Neural crest cell (in vitro differentiated cells): ENCODE measurements at places on chromosomes 1 and 21. TPM values are rescaled to one million over a fixed set of nuclear protein-coding genes. Genes with fewer than 3 reads are reported as not detected.

- DNase-seq, result no peak
Measured at GRCh38 chr1:239732770-239733169, 346.4 kb downstream of the CHRM3 start.

DNA sequence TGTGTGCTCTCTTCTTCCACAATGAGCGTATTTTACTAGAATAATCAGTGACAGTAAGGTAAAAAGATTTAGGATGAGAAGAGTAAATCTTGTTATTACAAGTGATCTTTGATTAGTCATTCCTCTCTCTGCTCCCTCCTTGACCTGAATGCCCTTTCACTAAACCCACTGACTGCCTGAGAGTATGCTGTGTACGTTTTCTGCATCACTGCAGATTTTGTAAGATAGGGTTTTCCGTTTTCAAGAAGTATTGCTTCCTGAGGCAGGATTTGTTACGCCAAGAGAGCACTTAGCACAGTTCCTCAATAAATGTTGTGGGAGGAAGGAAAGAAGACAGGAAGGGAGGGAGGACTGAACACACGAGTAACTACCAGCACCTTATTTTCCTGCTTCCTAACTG, 7.7 kb upstream of the LAMB3 start:
- no peak for DNase-seq

DNA sequence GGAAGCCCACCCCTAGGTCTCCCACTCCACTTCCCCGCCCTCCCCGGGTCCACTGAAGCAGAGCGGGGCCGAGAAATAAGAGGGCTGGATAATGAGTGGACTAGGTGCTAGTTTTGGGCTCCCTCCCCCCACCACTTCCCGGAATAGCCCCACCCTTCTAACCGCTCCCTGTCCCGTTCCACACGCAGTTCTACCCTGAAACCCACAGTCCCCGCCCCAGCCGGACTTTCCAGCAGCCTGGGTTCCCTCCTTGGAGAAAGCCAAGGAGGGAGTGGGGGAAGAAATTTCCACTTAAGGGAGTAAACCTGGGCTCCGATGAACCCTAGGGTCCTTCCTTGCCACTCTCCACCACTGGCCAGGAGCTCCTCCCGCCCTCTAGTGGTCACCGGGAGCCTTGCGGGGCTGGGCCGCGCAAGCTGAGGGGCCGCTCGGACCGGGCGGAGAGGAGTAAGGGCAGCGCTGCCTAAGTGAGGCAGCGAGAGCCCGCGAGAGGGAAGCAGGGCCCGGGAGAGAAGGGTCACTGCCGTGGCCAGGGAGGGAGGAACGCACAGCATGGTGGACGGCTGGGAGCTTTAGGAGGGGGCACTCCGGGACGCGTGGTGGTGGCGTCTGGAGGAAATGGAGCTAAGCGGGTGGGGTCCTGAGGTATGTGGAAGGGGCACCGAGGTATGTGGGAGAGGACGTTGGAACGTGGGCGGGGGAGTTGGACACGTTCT, 14.3 kb downstream of the THBS3 start:
- DNase-seq, result peak; percentile 99

GRCh38 chr1:220564216-220564615, 36.3 kb downstream of the MARK1 start:
- no peak for DNase-seq

GRCh38 chr1:115910231-115910630, 66.1 kb upstream of the SLC22A15 start:
- DNase-seq, result no peak

DNA sequence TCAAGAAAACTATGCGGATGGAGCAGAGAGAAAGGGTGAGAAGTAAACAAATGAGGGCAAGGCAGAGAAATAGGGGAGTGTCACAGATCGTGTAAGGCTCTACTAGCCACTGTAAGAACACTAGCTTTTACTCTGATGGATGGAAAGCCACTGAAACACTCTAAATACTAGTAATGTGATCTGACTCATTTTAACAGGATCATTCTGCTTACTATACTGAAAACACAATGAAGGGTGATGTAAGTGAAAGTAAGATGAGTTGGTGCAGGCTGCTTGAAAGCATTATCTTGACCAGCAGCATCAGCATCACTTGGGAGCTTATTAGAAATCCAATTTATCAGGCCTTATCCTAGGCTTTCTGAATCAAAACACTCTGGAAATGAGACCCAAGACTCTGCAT, 32.7 kb downstream of the TUT4 start:
- DNase-seq, result no peak

DNA sequence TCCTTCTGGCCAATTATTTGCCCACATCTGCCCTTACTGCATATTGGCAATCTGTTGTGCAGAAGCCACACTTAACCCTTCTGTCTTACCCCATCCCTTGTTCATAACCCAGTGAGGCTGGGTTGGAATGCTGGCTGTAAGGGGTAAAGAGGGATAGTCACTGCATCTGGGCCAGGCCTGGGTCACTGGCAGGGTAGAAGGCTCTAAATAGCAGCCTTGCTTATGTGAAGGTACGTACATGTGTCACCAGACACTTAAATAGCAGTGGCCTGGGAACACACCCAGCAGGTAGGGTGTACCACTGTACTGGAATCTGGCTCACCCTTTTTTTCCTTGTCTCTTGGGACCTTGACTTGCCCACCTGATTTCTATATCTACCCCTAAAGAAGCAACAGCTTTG, 9.9 kb upstream of the TARS2 start:
- DNase-seq, result no peak

GRCh38 chr1:32077451-32077850, 4.7 kb downstream of the TMEM39B start:
- no peak for DNase-seq

- no peak for DNase-seq
Measured at GRCh38 chr1:165253818-165254254, 102.7 kb downstream of the LMX1A start.

DNA sequence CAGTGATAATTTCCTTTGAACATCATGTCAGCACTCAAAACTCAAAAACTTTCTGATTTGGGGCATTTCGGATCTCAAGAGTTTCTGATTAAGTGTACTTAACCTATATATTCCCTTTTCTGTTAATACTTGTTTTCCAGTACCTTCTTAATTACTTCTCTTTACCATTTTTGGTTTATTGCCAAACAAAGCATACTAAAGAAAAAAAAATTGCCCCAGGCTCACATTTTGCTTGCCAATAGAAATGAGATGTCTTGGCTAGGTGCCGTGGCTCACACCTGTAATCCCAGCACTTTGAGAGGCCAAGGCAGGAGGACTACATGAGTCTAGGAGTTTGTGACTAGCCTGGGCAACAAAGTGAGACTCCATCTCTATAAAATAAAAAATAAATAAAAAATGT, 4.8 kb downstream of the PSMD4 start:
- DNase-seq, result no peak

- DNase-seq, result no peak
Measured at GRCh38 chr1:165143437-165144065, 213.0 kb downstream of the LMX1A start.

GRCh38 chr1:161890574-161890973, 124.5 kb downstream of the ATF6 start:
- DNase-seq, result no peak

- DNase-seq, result no peak
Measured at GRCh38 chr1:214234635-214235025, 46.3 kb upstream of the SMYD2 start.

GRCh38 chr1:165383067-165383466, 26.6 kb upstream of the LMX1A start:
- no peak for DNase-seq

DNA sequence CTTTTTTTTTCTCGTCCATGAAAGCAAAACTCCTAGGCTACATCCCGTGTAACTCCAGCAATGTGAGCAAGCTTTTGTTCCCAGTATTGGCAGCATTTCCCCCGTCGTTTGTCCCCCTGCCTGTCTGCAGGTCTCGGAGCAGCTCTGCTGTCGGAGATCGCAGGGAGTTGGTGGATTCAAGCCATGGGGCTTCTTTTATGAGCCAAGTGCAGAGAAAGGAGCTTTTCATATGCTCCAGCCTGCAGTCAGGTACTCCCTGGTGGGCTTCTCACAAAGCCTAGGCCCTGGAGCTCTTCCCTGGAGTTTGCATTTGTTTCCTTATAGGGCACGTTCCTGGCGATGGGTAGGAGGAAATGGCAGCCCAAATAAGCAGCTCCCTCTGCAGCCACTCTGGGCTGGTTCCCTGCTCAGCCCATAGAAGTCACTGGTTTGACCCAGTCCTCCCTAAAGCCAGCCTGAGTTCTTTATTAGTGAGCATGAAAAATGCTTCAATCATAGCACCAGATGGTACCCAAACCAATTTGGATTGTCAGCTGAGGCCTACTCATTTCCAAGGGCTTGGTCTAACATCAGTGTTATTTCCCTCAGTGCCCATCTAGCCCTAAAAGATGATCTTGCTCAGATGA, 78.3 kb downstream of the NUF2 start:
- DNase-seq, result no peak

DNA sequence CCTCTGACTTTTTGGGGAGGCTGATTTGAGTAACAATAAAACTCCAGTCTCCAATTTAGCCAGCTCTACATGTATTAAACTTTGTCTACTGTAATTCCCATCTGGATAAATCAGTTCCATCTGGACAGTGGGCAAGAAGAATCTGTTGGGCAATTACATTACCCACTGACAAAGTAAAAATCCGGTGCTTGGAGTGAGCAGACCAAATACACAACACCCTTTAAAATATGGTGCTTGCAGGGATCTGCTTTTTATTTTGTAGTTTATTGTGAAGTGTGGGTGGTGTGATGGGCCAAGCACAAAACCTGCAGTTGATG, 8.9 kb upstream of the CD55 start:
- DNase-seq, result no peak

- DNase-seq, result no peak
Measured at GRCh38 chr1:1775327-1776226, 2.7 kb downstream of the NADK start.

- DNase-seq, result no peak
Measured at GRCh38 chr1:8332806-8333205, 14.9 kb downstream of the SLC45A1 start.

DNA sequence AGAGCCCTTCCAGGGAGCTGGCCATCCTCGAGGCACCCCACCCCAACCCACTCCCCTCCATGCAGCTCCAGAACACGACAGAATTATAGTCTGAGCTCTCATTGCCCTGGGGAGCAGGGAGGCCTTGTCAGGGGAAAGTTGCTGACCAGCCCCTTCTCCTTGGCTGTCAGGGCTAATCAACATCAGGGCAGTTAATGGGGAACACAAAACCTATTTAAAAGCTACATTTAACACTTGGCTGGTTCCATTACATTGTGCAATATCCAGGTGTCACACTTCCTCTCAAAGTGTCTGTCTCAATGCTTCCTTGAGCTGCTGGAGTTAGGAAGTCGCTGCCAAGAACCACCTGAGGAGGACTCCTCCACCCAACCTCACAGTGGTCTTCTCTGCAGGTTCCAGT, 111.8 kb upstream of the GRIK3 start:
- no peak for DNase-seq

- DNase-seq, result no peak
Measured at GRCh38 chr1:227900571-227901051, 47.1 kb downstream of the WNT9A start.

DNA sequence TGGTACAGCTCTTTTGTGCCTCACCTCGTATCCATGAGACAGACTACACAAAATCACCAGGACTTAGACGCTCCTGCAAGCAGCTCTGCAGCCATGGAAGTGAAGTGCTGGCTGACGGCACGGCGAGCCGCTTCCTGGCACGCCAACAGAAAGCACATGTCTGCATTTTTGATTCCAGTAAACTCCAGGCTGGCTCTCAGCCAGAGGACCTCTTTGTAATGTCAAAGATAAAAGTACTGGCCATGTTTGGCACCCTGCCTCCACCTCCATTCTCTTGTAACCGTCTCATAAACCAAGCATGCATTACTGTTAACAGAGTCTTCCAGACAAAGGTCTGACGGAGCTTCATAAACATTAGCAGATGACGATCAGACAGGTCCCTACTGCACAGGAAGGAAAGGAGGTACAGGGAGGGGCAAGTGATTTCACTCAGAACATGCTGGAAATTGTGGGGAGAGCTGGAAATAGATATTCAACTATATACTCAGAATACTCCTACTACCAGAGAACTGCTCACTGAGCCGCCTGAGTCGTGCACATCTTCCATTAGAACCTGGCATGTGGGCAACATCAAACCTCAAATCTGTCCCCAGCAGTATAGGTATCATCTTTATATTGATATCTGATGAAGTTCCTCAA, 632.0 kb downstream of the SMYD3 start:
- no peak for DNase-seq

- DNase-seq, result no peak
Measured at GRCh38 chr1:154619181-154619948, 11.4 kb upstream of the ADAR start.

Gene FCGR1A
- not detected in 2 replicates for total RNA-seq

Gene CROCC
- 52.6 and 54.1 TPM in 2 replicates for total RNA-seq

Gene PGLYRP3
- not detected in 2 replicates for total RNA-seq

Gene KRTAP6-3
- not detected in 2 replicates for total RNA-seq

Gene WDTC1
- 25.5 and 26.5 TPM in 2 replicates for total RNA-seq

Gene TMEM269
- total RNA-seq, result 0.70 and 0.91 TPM in 2 replicates

Gene ADORA1
- total RNA-seq, result 1.9 and 2.0 TPM in 2 replicates

Gene LIPI
- not detected in 2 replicates for total RNA-seq

Gene RASAL2
- 20.9 and 25.5 TPM in 2 replicates for total RNA-seq

Gene GBP5
- not detected in 2 replicates for total RNA-seq
